ENCODE measurements at places on chromosomes 6 and 20.

DNA sequence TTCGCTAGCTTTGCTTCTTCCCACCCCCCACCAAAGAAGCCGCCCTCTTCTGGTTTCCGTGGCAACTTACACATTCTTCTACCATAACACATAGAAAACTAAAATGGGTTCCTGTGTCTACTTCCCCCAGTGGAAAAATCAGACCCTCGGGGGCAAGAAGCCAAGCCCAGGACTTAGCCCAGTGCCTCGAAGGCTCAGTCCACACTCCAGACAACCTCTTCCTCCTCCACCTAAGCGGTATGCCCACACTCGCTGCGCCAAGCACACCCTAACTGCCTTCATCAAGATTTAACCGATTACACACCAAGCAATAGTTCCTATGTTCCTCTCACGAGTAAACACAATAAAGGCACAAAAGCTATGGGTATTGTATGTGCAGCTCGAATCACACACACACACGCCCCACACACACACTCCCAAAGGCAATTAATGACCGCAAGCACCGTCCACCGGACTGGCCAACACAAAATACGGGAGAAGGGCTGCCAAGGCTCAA, 537 bp downstream of the PPIL4 start:
- DNase-seq, result peak; percentile 74

DNA sequence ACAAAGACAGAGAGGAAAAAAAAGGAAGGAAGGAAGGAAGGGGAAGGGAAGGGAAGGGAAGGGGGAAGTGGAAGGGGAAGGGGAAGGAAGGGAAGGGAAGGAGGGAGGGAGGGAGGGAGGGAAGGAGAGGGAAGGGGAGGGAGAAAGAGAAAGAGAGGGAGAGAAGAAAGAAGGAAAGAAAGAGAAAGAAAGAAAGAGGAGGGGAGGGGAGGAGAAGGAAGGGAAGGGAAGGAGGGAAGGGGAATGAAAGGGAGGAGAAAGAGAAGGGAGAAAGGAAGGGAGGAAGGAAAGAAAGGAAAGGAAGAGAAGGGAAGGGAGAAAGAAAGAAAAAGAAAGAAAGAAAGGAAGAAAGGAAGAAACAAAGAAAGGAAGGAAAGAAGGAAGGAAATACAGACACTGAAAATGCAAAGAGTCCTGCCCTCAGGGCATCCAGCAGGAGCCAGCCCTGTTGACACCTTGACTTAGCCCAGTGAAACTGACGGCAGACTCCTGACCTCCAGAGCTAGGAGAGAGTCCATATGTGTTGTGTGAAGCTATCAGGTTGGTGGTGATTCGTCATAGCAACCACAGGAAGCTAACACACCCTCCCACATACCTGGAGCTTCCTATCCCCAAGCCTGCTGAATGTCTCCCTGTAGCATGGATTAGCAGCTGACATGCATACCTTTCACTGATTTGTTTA, 58.7 kb upstream of the SULF2 start:
- DNase-seq, result peak; percentile 30

GRCh38 chr20:19380211-19380610, 167.8 kb downstream of the SLC24A3 start:
- DNase-seq, result no peak

- no peak for DNase-seq
Measured at GRCh38 chr6:23245572-23245971, 676.2 kb downstream of the HDGFL1 start.

GRCh38 chr20:3646651-3647050, 16.5 kb downstream of the GFRA4 start:
- DNase-seq, result no peak

GRCh38 chr6:118743746-118744145, 92.4 kb upstream of the CEP85L start:
- no peak for DNase-seq

DNA sequence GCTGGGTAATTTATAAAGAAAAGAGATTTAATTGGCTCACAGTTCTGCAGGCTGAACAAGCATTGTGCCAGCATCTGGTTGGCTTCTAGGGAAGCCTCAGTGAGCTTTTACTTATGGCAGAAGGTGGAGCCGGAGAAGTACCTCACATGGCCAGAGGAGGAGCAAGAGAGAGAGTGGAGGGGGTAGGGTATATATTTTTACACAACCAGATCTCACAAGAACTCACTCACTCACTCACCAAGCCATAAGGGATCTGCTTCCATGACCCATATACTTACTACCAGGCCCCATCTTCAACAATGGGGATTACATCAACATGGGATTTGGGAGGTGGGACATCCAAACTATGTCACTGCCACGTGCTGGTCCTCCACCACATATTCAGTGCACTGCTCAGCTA, 152.6 kb upstream of the PRND start:
- DNase-seq, result peak; percentile 15

- peak; percentile 84 for DNase-seq
Measured at GRCh38 chr6:14706378-14706929, 539.4 kb upstream of the JARID2 start.

GRCh38 chr6:112480553-112480952, 133.4 kb downstream of the RFPL4B start:
- no peak for DNase-seq

DNA sequence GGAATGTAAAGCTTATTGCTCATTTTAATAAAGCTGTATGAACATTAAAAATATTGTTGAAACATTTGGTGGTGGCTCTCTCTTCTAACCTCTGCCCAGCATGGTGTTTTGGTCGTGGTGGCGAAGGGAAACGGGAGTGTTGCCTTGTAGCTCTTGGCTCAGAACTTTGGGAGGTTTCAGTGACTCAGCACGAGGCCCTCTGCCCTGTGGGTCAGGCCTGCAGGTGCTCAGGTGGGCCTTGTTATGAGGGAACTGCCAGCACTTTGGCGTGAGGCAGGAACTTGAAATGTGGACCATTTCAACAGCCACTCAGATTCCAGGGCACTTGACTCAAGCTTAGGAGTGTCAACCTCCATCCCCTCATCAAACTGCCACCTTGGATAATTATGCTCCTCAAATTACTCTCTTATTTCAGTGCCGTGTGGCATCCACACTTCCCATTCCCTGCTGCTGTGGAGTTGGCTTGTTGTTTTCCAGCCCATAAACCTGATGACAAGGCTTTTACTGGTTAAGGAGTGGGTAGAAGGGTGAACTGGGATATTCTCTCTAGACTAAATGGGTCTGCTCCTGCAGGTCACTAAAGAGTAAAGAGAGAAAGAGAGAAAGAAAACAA, 36.3 kb downstream of the PRDM1 start:
- DNase-seq, result peak; percentile 53

- no peak for DNase-seq
Measured at GRCh38 chr6:49333345-49334125, 129.5 kb downstream of the MMUT start.

DNA sequence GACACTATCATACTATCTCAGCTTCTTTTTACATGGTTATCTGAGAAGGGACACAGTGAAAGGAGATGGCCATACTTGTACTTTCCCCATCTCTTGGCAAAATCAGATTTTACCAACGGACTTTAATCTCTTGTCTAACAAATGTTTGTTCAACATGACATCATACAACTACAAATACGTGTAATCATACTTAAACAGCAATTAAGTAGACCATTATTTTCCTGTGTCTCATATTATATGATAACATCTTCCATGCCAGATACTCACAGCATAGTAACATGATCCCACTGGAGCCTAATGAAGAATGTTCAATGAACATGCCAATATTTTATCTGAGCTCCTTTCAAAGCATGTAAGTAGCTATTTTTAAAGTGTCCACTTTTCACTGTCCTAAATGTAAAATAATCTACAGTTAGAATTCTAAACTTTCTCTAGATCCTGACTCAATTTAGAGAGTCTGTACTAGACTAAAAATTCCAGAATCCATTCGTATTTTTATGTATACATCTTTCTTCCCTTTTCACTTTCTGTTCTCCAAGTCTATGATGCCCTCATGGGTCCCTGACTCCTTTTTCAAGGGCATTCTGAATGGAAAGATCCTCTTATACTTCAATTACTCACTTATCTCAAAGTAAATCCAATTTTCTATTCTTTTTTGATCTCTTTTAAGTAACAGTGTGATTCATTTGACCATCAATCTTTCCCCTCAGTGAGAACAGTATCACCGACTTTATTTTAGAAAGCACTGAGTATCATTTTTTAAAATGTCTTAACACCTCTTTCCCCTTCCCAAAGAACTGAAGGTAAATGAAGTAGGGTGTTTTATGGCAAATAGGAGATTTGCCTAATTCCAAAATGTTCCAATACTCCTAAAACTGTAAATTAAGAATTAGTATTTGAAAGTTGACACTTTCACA, 133.5 kb downstream of the CDK19 start:
- DNase-seq, result no peak

DNA sequence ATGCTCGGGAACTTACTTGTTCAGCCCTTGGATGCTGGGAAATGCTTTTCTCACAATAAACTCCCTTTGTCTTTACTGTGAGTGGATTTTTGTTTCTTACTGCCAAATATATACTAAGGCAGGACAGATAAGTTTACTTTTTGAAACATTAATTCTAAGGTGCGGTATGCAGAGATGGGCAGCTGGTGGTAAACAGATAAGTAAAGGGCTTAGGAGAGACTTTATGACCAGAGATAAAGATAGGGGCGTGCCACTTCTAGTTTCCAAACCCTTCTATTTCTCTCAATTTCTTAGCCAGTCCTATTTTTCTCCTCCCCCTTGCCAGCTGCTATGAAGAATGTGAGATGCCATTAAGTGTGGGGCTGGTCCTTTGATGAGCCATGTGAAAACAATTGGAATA, 16.3 kb downstream of the SAMD3 start:
- DNase-seq, result no peak

DNA sequence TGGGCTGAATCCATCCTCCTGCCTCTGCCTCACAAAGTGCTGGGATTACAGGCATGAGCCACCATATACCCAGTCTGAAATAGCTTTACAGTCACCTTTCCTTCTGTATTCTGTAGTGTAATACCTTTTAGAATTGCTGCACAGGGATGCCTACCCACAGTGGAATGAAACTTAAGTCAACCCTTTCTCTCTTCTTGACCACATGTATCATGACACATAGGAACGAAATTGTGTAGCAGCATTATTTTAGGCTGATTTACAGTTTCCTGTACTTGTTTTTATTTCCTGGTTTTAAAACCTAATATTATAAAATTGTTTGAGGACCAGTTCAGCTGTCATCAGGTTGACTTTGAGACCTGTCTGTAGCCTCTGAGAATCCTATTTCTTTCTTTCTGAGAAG, 297.8 kb downstream of the ZFAND3 start:
- no peak for DNase-seq

DNA sequence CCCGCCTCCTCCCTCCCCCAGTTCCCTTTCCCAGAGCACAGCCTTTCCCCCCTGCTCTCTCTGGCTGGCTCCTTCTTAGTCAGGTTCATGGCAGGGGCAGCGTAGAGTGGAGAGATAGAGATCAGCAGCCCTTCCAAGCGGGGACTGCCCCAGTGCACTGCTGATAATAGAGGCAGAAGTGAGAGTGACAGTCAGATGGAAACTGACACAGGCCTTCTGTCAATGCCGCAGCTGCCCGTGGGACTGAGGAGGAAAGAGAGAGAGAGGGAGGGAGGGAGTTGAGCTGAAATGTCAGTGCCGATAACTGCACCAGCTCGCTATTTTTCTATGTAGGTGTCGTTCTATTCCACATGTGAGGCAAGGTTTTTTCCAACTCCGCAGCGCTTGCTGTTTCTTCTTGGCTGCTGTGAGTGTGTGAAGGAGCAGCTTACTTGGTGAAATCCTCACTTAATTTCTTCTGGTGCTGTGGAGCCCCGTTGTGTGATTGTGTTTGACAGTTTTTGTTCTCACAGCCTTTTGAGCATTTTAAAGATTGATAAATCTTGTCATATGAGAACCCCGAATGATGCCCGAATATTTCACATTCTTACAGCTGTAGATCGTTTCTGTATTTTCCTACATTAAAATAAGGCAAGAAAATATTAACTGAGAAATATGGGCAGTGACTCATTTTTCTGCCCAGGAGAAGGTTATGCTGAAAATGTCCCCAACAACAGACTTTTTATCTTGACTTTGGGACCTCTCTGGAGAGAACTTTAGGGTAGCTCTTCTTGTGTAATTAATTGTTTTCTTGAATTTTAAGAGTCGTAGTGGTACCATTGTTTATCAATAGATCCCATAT, 386.4 kb upstream of the MMS22L start:
- no peak for DNase-seq

GRCh38 chr6:43075670-43076463, at the start of gene PTK7:
Gene PTK7 (plus strand): TSS chr6:43076314. CDS start chr6:43076489, 175 bp downstream.
- DNase-seq, result peak; percentile 67
